ENCODE measurements at places on chromosomes 5 and 9.
A peak's percentile ranks its signal among the peaks of the same experiment; 100 is the strongest.

GRCh38 chr5:67728326-67728890, 487.1 kb upstream of the PIK3R1 start:
- DNase-seq = no peak

GRCh38 chr5:80254767-80255430, 949 bp downstream of the SERINC5 start:
- no peak for DNase-seq

DNA sequence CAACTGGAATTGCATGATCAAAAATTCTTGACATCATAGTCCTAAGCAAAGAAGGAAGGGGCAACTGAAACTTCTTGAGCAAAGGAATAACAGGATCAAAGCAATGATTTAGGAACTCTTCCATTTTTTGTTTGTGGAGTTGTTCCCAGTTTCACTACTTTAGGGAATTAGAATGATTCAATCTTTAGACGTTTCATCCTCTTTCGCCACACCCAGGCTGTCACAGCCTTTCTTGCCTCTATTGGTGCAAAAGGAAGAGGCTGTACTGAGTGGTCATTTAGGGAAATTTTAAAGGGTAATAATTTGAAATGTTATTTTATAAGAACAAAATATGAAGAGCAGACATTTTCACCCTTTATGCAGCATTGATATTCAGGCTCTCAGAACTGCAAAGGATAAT, 1026.0 kb upstream of the ARRDC3 start:
- DNase-seq = no peak

- DNase-seq = no peak
Observed at GRCh38 chr5:156272139-156272538, 54.8 kb upstream of the SGCD start.

GRCh38 chr9:81717061-81717746, 27.9 kb upstream of the TLE1 start:
- no peak for DNase-seq

- DNase-seq = no peak
Observed at GRCh38 chr5:75856056-75856455, 138.8 kb upstream of the POC5 start.

- DNase-seq = no peak
Observed at GRCh38 chr9:73995836-73996235, 501.3 kb upstream of the RORB start.

- DNase-seq = no peak
Observed at GRCh38 chr9:107218829-107219485, 64.1 kb upstream of the RAD23B start.

DNA sequence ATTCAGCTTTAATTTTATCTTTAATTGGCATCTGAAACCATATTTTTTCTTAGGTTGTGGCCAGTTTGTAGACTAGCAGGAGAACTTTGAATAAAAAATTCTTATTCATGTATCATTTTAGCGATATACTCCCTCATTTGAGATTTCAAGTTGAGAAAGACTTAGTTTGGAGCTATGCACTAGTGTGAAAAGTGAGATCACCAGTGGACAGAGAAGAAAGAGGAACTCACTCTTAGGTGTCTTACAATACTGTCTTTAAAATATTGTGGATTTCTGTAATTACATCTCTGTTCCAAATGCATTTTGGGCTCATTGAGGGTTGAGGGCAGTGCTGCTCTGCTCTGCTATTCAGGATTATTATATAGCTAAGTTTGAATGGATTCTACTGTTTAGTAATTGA, 54.7 kb downstream of the NAA35 start:
- no peak for DNase-seq

DNA sequence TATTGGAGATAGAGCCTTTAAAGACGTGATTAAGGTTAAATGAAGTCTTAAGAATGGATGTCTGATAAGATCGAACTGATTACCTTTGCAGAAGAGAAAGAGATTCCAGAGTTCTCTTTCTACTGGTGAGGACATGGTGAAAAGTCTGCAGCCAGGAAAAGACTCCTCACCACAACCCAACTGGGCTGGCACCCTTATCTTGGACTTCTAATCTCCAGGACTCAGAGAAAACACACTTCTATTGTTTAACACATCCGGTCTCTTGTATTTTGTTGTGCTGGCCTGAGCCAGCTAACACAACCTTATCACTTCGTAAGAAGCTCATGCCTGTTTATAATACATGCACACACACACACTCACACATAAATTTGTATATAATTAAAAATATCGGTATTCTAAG, 489.1 kb downstream of the PRDM9 start:
- DNase-seq = no peak

- DNase-seq = no peak
Observed at GRCh38 chr9:137015976-137016375, 12.1 kb downstream of the ABCA2 start.

DNA sequence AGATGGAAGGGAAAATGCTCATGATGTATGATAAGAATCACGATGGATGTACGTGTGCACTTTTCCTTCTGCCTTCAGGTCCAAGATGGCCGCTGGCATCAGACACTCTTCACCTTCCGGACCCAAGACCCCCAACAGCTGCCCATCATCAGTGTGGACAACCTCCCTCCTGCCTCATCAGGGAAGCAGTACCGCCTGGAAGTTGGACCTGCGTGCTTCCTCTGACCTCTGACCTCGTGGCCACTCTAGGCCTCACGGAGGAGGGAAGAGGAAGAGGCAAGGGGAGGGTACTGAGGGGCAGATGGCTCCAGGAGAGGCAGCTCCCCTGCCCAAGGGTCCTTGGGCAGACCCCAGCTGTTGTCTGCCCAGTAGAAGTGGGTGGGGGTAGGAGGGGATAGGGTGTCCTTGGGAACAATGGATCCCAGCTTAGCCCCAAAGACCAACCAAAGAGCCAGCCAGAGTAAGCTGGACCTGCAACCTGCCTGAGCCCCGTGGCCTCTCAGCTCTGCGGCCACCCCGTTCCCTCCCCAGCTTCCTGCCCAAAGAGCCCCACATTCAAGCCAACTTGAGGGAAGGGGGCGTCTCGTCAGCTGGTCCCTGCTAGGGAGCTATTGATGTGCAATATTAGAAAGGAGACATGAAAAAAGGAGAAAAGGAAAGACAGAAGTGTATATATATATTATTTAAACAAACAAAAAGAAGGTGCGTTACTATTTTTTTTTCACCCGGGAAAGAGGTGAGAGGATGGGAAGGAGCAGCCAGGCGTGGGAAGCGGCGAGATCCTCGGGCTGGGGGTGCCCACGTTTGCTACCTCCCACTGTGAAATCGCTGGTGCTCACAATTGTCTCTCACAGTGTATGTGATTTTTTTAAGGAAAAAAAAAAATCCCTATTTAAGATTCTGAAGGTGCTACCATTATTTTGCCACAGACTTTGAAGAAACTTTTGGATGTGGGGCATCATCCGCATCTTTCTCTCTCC, 12.1 kb upstream of the ORM1 start:
- DNase-seq = no peak

GRCh38 chr5:7869474-7870136, 657 bp downstream of the MTRR start:
- DNase-seq = peak; percentile 10

GRCh38 chr5:132257131-132258101, at the start of gene PDLIM4:
PDLIM4 (plus strand) TSS chr5:132257696; CDS start chr5:132257735, 39 bp downstream.
- DNase-seq = no peak

DNA sequence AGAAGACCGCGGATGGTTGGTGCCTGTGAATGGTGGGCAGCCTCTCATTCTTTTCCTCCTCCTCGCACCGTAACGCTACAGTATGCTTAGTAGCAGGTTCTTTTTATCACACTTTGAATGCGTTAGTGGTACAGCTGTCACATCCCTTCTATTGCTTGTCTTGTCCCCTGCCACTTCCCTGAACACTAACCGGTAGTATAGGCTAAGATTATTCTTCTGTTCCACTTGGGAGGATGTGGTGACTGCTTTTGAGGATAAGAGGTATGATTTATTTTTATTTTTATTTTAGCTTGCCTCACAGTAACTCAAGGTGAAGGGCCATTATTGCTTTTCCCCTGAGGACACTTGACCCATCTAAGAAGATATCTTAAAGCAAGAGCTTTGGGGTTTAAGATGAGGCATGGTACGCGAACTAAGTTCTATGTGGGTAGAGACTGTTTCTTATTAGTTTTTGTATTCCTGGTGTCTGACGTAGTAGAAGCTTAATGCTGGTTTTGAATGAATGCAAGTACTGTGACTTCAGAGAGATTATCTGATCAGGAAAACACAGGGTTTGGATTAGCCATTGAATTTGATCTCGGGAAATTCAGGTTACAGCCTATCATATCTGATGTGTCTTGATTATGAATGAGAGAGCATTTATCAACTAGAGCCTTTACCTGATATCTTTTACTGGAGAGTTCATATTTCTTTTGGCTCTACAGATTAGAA, 951 bp downstream of the UNC13B start:
- no peak for DNase-seq

DNA sequence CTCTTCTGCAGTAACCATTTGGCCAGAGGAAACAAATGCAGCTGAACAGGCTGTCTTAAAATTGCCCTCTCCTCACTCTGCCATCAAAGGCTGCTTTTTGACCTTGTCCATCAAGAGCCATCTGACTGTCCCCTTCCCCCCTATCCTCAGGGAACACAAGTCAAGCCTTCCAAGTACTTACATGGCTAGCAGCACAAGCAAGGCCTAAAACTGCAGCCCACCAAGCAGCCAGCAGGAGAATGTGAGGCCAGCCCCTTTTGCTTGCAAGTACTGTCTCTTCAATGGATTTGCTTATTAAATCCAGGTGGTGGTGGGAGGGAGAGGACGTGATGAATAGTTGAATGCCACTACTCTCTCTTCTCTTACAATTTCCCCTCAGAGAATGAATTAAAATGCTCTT, 83.5 kb downstream of the HTR1A start:
- no peak for DNase-seq

DNA sequence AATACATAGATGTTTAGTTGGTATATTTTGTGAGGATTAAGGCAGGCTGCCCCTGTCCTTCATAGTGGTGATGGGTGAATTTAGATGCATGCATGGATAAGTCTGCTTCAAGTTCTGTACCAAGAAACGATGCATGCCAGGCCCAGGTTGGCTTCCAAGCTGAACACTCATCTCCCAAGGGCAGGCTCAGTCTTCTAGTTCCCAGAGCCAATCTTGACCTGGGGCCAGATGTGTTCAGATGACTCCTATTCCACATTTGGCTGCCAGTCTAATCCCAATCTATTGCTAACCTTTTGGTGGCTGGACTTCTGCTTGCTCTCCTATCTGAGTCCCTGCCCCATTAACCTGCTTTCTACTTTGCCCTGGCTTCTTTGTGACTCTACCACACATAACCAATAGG, 18.5 kb upstream of the SNAPC3 start:
- DNase-seq = no peak

DNA sequence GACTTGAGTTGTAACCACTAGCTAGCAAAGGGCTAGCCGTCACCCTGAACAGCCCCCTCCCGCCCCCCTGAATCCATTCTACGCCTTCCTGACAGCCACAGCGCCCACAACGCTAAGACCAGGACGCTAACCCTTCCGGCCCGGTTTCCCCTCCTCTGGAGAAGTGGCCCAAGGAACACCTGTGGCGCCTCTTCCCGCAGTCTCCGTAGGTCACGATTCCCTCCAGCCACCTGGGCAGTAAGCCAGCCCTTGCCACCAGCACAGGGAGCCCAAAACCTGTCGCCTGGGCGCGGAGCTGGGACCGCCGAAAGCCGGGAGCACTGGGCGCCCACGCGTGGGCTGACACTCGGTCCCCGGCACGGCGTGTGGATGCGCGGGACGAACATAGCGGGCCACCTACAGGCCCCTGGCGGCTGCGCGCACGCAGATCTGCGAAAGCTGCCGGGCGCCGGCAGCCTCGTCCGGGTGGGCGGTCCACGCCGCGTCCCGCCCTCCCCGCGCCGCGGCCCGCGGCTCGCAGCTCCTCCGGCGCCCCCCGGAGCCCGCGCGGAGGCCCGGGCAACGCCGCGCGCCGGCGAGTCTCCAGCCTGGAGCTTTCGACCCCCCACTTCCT, 596 bp downstream of the IRF1 start:
- peak; percentile 53 for DNase-seq

GRCh38 chr9:107211284-107211923, 71.7 kb upstream of the RAD23B start:
- no peak for DNase-seq

- DNase-seq = no peak
Observed at GRCh38 chr9:106954974-106955850, 92.2 kb downstream of the ZNF462 start.

DNA sequence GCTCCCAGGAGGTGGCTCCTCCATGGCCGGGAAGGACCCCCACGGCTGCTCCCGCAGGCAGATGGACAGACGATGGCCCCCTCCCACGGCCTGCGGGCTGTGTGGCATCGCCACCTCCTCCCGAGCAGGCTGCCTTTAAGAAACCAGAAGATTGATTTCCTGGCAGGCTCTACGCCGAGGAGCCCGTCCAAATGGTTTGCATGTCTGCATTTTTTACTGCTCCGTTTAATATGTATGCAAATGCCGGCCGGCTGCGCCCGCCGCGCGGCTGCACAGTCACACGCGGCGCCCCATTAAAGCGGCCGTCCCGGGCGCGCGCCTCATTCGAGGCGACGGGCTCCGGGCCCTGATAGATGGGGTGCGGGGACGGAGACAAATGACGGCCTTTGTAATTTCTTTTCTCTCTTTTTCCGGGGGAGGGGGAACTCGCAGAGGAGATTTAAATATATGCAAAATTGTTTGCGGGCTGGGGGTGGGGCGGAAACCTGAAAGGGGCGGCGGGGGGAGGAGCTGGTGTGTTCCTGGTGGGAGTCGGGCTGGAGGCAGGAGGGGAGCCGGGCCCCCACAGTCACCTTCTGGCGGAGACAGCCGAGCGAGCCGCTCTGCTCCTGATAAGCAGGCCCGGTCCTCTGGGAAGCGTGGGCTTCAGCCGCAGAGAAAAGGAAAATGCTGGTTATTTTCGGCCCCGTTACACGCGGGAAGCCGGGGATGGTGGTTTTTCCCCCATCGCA, 158.7 kb upstream of the IER5L start:
- peak; percentile 36 for DNase-seq

GRCh38 chr5:22643356-22643755, 209.8 kb downstream of the CDH12 start:
- DNase-seq = no peak

Measured in activated CD4-positive, alpha-beta T cell treated with anti-CD3 and anti-CD28 coated beads, Interleukin-2, amount 50 U/mL, for 1 hour (primary cell).